ENCODE measurements at places on chromosomes 13 and 19.

GRCh38 chr19:47158879-47159503, 28.4 kb downstream of the SAE1 start:
- no peak for DNase-seq

DNA sequence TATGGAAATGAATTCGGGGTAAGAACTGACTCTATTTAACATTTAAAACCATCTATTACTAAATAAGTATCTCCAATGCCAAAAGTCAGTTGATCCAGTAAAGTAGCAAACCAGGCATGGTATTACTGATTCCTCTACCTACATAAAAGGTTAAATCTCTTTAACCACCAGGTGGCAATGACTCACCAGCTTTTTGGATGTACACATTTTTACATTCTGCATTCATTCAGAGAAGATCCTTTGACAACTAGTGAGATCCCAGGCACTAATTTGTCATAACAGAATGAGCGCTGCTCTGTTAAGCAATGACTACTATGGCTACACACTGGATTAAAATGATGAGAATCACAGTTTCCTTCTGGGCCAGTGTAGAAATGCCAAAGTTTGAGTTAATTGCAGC, 329.8 kb upstream of the GPC6 start:
- DNase-seq: no peak

DNA sequence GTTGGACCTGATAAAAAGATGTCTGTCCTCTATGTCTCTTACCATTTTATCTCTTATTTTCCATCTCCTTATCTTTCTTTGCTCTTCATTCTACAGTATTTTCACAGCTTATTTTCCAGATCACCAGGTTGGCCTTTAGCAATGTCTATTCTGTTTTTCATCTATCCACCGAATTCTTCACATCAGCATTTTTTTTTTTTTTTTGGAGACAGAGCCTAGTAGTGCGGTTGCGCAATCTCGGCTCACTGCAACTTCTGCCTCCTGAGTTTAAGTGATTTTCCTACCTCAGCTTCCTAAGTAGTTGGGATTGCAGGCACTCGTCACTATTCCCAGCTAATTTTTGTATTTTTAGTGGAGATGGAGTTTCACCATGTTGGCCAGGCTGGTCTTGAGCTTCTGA, 49.0 kb downstream of the DNAJC15 start:
- DNase-seq: no peak

- DNase-seq: no peak
These were observed 5.5 kb upstream of the SERP2 start for GRCh38 chr13:44368062-44368591.

DNA sequence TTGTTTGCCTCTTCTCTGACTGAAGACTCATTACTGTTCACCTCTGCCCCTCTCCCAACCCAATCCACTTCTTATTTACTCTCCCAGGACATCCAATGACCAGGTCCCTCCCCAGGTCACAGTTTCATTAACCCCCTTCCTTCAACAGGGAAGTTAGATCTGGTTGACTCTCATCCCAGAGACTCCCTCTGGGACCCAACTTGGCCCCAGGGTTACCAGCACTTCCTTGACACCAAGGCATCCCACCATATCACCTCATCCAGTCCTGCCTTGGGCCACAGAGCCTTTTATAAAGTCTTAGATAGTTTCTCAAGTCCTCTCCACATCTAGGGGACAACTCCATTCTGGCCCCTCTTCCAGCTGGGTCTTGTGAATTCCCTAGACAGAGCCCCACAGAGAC, 470.6 kb upstream of the TSHZ3 start:
- no peak for DNase-seq

DNA sequence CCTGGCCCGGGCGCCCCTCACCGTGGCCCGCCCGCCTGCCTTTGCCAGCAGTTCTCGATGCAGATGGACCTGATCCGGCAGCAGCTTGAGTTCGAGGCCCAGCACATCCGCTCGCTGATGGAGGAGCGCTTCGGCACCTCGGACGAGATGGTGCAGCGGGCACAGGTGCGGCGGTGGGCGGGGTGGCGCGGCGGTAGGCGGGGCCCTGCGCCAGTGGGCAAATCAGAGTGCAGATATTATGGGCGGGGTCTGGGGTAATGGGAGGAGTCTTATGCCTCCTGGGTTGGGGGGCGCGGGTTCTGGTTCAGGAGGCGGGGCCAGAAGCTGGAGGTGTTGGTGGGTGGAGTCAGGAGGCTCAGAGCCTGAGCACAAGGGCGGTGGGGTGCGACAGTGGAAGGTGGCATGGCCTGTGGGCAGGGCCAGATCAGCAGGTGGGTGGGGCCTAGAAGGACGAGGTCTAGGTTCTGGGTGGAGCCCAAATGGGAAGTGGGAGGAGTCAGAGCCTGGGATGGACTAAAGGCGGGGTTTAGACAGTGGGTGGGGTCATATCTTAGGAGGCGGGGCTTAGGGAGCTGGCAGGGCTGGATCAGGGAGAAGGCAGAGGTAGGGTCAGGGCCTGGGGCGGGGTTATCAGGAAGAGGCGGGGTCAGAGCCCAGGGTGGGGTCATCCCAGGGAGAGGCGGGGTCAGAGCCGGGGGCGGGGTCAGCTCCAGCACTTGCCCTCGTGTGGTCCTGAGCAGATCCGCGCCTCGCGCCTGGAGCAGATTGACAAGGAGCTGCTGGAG, 5.6 kb downstream of the APC2 start:
- DNase-seq: no peak

DNA sequence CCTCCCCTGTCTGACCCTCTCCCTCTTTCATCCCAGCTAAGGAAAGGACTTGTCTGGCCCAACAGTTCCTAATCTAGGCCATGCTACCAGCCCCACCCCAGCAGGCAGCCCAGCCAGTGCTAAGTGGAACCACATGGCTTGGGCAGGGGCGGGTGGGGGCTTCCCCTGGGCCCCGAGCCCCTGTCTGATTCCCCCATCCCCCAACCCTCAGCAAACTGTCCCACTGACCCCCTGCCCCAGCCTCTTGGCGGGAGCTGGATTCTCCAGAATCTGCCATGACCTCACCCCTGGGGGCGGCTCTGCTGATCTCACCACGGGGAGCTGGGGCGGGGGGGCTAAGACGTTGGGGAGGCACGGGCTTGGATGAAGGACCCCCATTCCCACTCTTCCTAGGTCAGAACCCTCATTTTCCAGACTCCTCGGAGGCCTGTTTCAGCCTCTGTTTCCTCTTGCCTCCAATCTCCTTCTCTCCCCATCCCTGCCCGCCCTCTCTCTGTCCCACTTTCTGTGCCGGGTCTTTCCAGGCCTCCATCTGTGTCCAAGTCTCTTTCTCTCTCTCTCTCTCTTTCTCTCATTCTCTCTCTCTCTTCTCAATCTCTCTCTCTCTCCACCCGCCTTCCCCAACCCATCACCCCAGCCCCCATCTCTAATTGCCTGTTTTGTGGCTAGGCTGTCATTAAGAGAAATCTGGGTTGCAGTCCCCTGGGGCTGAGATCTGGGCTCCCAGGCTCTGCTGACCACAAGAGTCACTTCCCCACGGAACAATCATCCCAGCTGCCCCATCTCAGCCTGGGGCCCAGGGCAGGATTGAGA, 2.7 kb downstream of the COL5A3 start:
- no peak for DNase-seq

Data from stimulated activated CD8-positive, alpha-beta memory T cell treated with anti-CD3 and anti-CD28 coated beads, Interleukin-7, amount 100 ng/mL, for 1 hour (primary cell).